ENCODE measurements at places on chromosomes 4 and X.

GRCh38 chr4:8079031-8079885 lies 79.4 kb downstream of the ABLIM2 start:
- no peak for DNase-seq

GRCh38 chr4:138222046-138222445 lies 20.1 kb downstream of the SLC7A11 start:
- DNase-seq = peak; percentile 87

DNA sequence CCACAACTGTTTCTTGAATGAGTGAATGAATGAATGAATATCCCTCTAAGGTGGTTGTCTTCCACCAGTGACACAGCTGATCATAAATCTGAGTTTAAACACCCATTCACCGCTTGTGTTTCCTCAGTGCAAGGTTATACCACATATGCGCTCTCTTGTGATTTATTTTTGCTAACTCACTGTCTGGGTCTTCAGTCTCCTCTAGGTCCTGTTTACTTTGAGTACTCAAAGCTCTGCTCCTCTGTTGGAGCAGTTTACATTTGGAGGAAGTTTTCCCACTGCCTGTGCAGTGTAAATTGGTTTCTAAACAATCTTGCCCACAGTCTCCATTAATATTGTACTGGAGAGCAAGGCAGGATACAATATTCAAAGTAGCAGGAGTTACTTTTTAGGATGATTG lies 212.6 kb upstream of the JADE1 start:
- DNase-seq = no peak

DNA sequence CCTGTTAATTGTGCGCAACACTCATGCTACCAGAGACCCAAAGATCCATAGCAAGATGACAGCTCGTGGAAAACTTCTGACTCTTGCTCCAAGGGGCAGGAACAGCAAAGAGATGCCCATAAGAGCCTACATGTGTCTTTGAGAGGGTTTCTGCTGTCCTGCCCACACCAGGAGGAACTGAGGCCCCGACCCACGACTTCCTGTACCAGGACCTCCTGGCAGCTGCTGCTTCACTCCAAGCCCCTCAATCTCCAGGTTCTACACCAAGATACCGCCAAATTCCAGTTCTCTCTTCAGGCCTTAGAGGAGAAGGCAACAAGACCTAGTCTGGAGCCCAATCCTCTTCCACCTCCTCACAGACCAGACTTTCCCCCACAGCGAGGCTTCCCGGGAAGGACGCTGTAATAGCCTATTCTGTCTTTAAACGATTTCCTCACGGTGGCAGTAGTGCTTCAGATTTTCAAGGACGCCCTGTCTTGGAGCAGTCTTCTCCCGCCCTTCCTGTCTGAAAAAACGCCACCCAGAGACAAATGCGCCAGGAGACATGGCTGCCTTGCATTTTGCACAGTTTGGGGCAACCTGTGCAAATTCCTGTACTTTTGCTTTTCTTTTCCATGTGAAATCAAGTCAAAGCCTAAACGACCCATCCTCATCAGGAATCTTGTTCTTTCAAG lies 230.2 kb upstream of the STK26 start:
- DNase-seq = no peak

DNA sequence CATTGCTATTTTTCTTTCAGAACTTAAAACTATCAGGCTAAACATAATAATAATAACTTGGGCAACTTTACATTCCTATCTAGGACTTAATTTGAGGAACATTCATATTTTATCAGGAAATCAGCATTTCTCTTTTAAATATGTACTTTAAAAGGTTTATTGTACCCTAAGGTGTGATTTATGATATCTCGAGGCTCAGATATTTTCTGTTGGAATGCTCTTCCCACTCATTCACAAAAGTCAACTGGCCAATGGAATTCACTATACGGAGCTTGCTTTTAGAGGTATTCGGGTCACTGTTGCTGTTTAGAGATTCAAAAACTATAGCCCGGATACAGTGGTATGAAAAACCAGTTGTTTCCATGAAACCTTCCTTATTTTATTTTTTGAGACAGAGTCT lies 328.3 kb downstream of the GBA3 start:
- DNase-seq = no peak

DNA sequence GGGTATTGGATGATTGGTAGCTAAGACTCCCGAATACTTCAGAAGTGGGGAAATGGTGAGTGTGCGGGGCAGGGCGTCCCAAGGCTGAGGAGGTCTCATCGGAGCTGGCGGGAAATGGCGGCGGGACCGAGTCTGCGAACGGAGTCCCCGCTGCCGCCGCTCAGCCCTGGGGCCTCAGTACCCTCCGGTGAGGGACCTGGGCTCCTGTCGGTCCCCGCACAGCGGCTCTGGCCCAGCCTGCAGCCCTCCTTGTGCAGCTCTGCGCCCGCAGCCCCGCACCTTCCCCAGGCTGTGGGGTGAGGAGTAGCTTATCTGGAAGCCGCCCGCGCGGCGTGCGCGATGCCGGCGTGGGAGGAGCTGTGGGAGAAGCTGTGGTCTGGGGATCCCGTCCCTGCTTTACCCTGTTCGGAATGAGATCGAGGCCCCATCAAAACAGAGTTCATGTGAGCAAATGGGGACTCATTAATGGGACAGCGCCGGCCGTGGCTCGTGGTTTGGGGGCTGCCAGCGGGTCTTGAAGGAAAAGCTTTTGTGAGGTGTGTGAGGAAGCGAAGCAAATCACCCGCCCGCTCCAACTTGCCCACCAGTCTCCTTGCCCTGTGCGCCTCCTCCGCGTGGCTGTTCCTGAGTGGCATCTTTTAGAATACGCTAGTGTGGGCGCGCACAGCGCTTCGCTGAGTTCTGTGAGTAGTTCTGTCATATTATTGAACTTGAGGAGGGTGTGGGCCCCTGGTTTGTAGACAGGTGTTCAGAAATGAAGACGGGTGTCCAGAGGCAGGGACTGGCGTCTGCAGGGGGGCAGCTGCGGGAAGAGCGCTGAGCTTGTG lies 531 bp downstream of the ZNF141 start:
- DNase-seq = peak; percentile 60

Measured in cardiac fibroblast (primary cell).